Gastrocnemius medialis (tissue), 4 donors: ENCODE measurements at places on chromosomes 12 and 14. TPM values are rescaled to one million over a fixed set of nuclear protein-coding genes. Genes with fewer than 3 reads are reported as not detected.

GRCh38 chr12:110316861-110317260, 35.8 kb downstream of the ATP2A2 start:
- DNase-seq = no peak

- no peak for DNase-seq
These were observed 67.1 kb downstream of the MON2 start for GRCh38 chr12:62533755-62534107.

DNA sequence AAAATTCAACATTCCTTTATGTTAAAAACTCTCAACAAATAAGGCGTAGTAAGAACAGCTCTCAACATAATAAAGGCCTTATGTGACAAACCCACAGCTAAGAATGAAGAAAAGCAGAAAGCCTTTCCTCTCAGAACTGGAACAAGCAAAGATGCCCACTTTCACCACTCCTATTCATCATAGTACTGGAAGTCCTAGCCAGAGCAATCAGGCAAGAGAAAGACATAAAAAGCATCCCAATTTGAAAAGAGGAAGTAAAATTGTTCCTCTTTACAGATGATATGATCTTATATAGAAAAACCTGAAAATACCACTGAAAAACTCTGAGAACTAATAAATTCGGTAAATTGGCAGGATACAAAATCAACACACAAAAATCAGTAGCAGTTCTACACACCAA, 52.1 kb downstream of the STON2 start:
- no peak for DNase-seq

GRCh38 chr12:46933947-46934346, 108.2 kb upstream of the SLC38A4 start:
- DNase-seq = no peak

- no peak for DNase-seq
These were observed 9.7 kb upstream of the CLEC2A start for GRCh38 chr12:9941838-9942237.

DNA sequence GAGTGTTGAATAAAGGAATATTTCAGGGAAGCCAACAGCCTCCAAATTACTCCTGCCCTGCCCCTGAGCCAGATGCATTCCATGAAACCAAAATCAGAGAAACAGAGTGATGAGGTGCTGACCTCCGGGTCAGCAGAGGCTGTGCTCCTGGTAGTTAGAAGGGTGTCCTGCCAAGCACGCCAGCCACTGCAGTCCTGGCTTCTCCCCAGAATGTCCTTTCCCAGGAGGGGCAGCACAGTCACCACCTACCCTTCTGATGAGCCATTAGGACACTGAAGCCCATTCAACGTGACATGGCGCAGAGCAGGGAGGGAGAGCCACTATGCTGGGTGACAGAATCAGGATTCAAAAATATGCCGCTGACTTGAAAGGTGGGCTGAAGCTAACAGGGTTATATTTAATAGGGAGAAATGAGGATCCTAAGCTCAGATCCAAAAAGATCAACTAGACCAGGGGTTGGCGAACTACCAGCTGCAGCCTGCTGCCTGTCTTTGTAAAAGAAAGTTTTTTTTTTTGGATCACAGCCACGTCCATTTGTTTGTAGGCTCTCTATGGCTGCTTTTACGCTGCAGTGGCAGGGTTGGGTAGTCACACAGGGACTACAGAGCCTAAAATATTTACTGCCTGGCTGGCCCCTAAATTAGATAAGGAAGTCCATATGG, 34.5 kb upstream of the PLEK2 start:
- no peak for DNase-seq

- peak; percentile 18 for DNase-seq
These were observed 165.1 kb downstream of the MON2 start for GRCh38 chr12:62631471-62632410.

DNA sequence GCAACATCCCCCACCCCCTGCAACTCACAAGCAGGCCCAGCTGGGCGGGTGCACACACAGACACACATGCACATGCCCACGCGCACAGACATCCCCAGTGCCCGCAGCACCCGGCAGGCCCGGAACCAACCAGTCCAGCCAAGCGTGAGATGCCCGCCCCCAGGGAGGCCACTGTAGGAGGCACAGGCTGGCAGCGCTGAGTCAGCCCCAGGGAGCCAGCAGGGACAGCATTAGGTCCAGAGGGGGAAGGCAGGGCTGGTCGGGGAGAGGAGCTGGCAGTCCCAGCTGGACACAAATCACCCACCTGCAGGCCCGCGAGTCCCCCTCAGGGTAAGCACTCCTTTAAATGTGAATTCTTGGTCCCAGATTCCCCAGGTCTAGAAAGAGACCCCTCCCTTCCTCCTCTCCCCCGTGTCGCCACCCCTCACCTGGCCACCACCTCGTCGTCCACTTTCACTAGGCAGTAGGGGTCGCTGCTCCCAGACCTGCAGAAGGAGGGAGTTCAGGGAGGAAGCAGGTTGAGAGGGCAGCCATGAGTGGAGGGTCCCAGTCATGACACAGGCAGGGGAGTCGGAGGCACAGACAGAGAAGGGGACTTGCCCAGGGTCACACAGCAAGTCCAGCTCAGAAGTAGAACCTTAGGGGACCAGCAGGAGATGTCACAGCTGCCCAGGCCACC, 5.0 kb downstream of the RASAL1 start:
- DNase-seq = no peak

DNA sequence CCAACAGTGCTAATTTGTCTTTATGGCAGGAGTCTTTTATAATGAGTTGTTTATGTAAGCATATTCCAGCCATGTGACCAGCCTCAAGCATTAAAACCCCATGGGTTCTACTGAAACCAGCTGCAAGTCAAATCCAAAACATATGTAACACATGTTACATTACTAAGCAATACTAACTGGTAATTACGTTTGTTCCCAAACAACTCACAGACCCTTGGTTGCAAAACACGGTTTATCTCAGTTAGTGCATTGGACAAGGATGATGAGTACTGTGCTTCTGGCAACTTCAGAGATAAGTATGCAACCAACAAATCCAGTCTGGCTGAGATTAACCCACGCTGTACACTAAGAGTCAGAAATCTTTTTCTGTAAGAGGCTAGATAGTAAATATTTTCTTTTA, 110.1 kb upstream of the FAR2 start:
- DNase-seq = no peak

DNA sequence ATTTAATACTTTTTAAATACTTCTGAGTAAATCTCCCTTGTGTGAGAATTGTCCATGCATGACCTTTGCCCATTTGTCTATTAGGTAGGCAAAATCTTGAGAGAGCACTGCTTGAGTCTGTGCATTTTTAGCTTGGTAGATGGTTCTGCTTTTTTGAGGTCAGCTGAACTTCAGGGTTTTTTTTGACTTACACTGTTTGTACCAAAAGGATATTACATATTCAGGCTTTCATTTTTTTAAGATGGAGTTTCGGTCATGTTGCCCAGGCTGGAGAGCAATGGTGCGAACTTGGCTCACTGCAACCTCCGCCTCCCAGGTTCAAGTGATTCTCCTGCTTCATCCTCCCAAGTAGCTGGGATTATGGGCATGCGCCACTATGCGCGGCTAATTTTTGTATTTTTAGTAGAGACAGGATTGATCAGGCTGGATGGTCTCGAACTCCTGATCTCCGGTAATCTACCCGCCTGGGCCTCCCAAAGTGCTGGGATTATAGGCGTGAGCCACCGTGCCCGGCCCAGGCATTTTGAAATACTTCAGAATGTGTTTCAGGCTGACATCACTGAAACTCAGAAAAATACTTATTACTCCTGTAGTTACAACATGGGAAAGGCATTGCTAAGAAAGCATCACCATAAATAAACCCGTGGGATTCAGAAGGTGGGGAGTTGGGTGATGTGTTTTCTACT, 11.1 kb downstream of the RASSF3 start:
- no peak for DNase-seq

- no peak for DNase-seq
These were observed 295.0 kb upstream of the RTL1 start for GRCh38 chr14:101198398-101199027.

DNA sequence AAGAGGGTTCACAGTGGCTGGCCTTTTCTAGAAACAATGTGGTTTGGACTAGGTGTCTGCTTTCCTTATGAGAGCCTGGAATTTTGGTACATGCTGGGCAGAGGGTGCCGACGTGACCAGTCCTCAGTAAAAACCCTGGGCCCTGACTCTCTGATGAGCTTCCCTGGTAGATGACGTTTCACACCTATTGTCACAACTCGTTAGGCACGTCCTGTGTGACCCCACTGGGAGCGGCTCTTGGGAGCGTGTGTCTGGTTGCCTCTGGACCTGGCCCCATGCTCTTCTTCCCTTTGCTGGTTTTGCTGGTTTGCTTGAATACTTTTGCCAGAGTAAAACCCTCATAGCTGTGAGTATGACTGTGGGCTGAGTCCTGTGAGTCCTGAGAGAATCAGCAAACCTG, 136.9 kb downstream of the RIMBP2 start:
- no peak for DNase-seq

Gene SPIC
- total RNA-seq = not detected

DNA sequence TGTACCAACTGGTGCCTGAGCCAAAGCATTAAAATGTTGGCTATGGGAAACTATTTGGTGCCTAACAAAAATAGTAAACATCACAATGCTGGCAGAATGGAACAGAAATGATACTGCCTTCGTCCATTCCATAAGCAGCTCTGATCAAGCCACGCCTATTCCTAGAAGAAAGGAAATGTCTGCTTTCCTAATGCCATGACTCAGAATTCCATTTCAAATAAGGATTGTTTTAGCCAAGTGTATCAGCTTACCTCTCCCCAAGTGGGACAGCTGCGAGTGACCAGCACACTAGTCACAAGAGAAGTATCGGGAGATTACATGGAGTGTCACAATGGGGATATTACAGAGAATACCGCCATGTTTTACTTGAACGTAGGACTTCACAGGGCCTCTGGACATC, 38.7 kb downstream of the GLT8D2 start:
- peak; percentile 44 for DNase-seq

DNA sequence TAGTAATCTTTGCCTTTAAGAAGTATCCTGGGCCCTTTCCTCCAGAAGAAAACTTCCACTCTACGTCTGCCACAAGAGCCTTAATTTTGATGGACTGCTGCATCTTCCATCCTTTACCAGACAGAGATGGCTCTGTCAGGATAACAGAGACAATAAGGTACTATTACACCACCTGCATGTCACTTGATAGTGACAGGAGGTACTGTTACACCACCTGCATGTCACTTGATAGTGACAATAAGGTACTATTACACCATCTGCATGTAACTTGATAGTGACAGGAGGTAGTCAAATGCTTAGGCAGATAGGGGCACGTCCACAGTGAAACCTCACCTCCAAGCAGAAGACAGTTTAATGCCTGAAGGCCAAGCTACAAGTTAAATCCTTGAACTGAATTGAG, 13.9 kb downstream of the OR6C74 start:
- no peak for DNase-seq

Gene KRT78
- total RNA-seq = not detected

DNA sequence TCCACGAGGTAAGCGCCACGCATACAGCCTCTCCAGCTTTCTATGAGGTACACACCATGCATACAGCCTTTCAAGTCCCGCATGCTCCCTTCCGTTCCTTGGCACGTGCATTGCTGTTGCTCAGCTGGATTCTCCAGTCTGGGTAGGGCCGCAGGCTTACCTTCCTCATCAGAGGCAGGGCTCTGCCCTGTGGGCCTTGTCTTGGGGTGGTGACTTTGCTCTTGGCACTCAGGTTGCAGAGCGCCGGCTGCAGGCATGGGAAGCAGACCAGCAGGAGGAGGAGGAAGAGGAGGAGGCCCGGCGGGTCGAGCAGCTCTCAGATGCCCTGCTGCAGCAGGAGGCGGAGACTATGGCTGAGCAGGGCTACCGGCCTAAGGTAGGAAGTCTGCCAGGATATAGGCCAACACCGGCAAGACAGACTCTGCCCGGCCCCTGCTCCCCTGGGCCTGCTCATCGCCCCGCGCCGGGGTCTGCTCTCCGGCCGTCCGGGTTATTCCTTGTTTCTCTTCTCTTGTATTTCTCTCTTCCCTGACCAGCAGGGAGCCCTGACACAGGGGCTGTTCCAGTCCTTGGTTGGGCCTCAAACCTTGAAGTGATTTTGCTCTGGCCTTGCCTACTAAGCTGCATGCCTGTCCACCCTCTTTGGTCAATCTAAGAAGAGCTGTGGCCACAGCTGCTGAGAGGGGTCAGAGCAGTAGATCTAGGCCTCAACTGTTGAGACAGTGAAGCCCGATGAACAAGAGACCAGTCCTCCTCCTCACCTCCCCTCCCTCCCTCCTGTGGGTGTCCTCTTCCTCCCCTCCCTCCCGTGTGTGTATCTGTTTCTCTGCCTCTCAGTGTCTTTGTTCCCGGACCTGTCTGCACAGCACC, 15.3 kb downstream of the TCHP start:
- no peak for DNase-seq

DNA sequence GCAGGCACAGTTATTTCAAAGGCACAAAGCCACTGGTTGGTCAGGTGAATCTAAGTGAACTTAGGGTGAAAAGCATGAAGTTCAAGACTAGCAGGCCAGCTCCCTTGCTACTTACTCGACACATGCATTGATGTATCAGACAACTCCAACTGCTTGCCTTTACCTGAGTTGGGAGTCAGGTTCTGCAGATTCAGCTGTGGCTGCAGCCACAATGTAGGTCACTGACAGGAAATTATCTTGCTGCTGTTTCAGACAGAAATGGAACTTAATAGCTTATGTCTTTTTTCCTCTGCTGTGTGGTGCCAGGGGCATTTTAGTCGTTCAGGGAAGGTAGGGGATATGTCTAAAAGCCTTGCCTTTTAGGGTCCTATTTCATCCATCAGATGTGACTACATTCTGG, 125.6 kb upstream of the RPH3A start:
- no peak for DNase-seq

Gene FAM90A1
- total RNA-seq = not detected

DNA sequence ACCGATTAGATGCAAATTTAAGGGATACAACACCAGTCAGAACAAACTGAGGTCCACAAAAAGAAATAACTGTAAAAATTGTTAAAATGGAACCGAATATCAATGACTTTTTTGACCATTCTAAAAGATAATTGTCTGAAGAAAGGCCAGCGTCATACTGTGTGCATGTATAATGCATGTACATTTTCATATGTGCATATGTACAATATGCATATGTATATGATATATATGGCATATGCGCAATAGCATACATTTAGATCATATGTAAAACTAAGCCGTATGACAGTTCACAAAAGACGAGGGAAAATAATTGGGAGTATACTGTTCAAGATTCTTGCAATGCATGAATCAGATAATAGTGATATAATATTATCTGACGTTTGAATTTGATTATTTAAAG, 475.8 kb upstream of the TMEM132C start:
- DNase-seq = no peak
